Thymus (tissue), 14 donors: ENCODE measurements at places on chromosomes 16 and 17.

DNA sequence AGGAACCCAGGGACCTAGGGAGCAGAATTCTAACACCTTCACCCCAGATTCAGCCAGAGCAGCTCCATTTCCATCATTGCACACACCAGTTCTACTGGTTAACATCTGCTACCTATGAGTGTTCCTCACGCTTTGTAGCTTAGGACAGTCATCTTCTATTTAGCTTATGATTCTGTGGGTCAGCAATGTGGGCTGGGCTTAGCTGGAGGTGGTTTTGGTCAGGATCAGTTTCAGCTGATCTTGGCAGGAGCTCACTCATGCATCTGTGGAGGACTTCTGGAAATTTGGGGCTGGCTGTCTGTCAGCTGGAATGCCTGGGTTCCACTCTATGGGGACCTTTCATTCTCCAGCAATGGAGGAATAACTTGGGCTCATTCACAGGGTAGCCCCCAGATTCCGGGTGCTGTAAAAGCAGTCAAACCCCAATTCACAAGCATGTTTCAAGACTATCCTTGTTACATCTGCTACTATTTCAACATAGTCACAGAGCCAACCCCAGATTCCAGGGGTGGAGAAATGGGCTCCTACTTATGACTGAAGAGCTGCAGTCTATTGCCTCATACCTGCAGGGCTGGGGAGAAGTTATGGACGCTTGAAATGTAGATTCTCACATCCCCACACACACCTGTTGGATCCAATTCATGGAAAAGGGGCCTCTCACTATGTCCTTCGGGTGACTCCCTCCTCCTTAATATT is 3.4 kb upstream of the HP start:
- no peak for DNase-seq

DNA sequence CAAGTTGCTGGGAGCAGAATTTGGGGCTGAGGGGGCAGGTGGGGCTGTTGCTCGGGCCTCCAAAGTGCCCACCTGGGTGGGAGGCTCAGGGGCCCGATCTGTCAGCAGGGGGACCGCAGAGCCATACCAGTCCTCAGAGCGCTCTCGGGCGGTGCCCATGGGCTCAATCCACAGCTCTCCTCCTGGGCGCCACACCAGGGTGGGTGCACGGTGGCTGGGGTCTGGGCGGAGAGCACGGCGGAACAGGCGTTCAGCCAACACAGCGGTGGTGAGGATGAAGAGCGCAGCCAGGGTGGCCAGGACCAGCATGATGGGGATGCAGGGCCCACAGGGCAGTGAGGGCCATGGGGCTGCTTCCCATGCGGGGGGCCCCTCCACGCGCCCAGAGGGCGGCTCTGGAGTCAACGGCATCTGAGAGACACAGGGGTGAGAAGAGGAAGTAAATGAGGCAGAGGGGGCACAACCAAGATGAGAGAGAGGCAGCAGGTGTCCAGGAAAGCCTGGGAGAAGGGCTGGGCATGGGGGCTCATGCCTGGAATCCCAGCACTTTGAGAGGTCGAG is 1.2 kb downstream of the C16orf54 start:
- no peak for DNase-seq

- DNase-seq: no peak
Observed at GRCh38 chr16:2953706-2954627, 10.1 kb upstream of the KREMEN2 start.

DNA sequence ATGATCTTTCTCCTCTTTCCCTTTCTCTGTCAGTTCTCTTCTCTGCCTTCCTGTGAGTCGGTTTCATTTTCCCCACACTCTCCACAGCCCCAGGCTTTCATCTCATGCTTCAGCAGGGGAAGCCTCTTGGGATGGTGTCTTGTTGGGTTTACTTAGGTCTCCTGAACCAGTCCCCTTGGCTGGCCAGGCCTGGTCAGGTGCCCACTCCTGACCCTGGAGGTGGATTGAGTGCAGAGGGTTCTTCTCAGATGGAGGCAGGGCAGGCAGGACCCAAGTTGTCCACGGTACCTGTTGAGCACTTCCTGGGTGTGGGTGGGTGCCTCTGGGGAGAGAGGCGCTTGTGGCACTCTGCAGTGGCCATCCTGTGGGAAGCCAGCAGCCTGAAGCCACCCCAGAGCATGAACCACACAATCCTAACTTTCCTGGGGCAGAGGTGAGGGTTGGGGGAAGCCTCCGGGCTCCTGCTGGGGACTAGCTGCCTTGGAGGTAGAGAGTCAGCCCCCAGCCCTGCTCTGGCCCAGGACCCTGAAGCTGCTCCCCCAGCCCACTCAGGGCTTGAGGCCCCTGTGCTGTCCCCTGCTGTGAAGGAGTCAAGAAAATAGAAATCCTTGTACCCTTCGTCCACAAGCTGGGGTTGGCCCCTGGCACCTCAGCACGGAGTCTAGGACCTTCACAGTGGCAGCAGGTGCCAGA is 2.0 kb upstream of the RAP1GAP2 start:
- DNase-seq: no peak

DNA sequence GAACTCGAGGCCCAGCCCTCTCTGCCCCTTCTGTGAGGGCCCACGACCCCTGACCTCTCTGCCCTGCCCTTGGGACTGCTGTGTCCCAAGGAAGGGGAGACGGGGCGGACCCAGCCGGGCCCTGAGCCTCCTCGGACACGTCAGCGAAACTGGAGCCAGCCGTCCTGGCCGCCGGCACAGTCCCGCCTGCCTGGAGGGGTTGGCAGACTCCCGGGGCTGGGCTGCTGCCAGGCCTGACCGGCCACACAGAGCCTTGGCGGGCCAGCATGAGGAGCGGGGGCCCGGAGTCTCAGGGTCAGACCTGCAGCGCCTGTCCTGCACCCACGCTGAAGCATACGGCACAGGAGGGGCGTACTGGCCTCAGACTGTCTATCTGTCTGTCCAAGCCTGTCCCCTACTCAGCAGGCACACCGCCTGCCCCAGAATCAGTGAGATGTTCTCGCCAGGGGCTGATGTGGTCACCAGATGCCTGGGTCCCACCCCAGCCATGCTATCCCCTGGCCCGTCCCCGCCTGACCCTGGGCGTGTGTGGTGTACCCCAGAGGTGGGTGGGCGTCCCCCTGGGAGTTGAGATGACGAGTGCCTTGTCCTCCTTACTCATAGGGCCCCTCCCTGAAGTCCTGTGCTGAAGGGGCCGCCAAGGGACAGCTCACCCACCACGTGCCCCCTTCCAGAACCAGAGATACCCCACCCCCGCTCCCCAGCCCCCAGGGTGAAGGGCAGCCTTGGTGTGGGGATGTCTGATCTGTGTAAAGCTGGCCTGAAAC is 4.7 kb downstream of the VASN start:
- DNase-seq: no peak

DNA sequence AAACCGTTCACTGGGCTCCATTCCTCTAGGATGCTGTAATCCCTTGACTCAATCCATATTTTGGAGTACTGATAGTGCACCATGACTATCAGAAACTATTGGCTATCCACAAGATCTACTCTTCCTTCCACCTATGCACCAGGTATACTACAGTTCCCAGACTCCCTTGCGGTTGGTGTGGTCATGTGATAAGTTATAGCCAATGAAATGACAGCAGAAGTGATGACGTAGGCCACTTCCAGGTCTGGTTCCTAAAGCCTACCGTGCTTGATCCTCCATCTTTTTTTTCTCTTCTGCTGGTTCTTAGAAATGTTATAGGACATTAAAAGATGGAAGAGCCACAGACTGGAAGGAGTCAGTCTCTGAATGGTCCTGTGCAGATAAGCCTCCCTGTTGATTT is 278.8 kb upstream of the C16orf82 start:
- no peak for DNase-seq

DNA sequence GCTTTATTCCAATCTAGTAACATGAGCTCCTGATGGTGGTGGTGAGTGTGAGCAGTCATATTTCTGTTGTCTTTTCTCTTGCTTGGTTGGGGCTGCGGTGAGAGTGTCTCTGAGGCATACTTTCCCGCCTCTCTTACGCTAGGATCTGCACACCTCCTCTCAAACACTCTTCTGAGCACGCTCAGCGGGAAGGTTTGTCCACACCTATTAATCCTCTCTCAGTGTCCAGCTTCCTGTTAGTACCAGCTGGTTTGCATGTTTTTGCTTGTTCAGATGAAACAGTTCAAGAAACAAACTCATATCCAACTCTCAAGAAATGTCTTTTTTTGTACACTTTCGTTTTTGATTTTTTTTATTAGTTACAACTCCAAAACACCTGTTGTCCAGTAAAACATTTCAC is 89.5 kb downstream of the CCDC182 start:
- no peak for DNase-seq
